ENCODE measurements at places on chromosomes 11 and 22.

DNA sequence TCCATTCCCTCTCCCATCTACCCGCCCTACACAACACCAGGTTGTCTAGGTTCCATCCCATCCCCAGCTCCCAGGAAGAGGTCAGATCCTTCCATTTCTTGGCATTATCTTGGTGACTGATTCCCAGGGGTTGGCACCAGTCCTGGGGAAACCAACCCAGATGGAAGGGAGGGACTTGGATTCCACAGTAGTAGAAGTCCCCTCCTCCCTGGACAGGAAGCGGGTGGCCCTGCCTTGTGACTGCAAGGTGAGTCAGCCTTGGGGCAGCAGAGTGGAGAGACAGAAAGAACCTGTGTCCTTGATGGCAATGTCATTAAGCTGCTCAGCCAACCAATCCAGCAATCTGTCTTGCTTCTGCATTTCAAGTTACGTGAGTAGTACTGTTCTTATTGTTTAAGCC lies 26.5 kb downstream of the SYT13 start:
- H3K27me3 ChIP-seq = peaks cover 2% of the 10 kb centered on the region
- peaks cover 4% of the 10 kb centered on the region for H3K4me1 ChIP-seq
- no peak overlapping the region for H3K4me3 ChIP-seq
- no peak for DNase-seq

DNA sequence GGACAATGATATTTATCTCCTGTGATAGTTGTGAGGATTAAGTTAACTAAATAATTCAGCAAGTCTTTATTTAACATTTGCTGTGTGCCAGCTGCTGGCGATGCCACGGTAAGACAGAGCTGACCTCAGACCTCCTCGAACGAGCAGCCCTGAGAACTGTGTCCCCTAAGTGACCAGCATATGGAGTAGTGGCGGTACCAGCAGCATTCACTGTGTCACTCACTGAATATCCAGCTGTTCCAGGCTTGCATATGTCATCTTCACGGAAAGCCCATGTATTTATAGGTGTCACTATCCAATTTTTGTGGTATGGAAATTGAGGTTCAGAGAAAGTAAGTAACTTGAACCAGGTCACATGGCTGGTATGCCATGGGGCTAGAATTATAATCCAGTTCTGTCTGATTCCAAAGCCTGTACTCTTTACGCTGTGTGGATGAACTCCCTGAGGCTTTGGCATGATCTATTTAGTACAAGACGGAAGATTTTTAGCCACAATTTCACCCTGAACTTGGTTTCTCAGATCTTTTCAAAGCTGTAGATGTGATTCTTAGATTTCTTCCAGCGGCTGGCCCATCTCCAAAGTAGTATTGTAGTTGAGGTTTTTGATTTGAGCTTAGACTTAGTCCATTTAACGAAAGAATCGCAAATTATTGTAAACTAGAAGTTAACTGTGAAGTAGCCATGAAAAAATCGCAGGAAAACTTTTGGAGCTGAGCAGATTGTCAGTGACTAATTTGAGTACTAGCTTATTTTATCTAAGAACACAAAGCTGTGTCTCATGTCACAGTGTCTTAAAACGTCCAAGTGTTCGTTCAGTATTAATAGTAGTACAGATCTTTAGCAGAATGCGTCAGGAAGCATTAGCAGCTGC lies 49.4 kb upstream of the MYO18B start:
- H3K4me3 ChIP-seq = no peak overlapping the region
- H3K27ac ChIP-seq = peak overlapping the region; percentile 84
- peaks cover 33% of the 10 kb centered on the region for H3K4me1 ChIP-seq
- H3K36me3 ChIP-seq = peaks cover 19% of the 10 kb centered on the region
- no peaks in the 10 kb centered on the region for H3K27me3 ChIP-seq

DNA sequence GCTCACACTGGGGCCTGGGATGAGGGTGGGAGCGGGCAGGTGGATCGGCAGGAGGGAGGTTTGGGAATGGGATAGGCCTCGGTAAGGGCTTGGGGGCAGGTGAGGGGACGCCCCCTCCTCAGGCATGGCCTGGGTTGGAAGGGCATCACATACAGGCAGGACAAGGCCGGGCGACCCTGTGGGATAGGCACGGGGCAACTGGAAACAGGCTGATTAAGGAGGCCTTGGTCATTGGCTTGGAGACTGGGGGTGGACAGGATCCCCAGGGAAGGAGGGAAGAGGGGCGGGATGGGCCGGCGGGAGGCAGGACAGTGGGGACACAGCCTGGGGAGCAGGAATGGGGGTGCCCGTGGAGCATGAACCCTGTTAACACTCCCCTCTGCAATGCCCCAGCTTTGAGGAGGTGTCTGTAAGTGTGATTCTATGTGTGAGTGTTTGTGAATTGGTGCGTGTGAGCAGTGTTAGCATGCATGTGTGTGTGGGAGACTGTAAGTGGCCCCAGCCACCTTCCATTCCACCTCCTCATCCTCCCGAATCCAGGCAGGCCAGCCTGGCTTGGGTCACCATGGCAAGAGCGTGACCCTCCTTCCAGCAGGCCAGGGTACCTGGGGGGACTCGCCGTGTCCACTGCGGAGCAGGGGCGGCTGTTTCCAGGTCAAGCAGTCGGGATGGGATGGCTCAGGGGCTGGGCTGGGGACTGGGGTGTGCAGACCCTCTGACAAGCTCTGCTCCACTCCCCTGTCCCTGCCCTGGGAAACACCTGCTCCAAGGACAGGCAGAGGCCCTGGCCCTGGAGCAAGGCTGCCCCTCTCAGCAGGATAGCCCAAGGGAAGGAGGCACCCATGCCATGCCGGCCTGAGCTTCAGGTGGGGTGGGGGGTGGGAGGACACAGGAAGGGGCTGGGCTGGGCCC lies 3.4 kb upstream of the PIM3 start:
- no peak overlapping the region for H3K4me3 ChIP-seq
- no peak for DNase-seq
- peaks cover 2% of the 10 kb centered on the region for H3K27me3 ChIP-seq

DNA sequence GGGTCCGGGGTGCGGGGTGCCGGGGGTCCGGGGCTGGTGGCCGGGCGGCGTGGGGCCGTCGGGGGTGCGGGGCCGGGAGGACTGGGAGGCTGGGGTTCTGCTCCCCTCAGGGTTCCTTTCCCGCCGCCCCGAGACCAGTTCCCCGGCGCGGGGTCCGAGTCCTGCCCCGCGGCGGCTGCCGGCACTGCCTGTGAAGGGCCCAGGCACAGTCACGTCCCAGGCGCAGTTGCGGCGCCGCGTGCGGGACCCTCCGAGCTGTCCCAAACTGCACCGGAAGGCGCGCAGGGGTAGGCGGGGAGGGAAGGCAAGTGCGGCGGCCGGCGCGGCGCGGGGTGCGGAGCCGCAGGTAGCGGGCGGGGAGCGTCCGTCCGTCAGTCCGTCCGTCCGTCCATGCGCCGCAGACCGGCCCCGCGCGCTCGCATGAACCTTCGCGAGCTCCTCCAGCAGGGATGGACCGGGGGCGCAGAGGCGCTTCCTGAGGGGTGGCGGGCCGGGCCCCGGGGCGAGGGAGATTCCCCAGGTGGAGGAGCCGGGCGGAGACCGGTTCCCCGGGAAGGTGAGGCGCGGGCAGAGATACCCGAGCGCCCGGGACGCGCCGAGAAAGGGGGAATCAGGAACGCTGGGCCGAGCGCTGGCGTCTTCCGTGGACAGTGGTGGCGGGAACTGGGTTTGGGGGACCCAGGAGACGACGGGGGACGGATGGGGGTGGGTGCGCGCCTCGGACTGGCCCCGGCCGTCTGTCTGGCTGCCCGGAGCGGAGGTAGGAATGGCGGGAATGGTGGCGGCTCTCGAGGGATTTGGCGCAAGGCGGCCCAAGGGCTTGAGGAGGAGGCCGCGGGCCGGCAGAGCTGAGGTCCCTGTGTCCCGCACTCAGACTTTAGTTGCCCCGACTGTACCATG lies 3.1 kb upstream of the ADORA2A start:
- H3K36me3 ChIP-seq = no peaks in the 10 kb centered on the region
- H3K27me3 ChIP-seq = peaks cover 33% of the 10 kb centered on the region
- H3K4me3 ChIP-seq = peak overlapping the region; percentile 50
- H3K4me1 ChIP-seq = peaks cover 53% of the 10 kb centered on the region
- DNase-seq = no peak
- no peak overlapping the region for H3K27ac ChIP-seq

DNA sequence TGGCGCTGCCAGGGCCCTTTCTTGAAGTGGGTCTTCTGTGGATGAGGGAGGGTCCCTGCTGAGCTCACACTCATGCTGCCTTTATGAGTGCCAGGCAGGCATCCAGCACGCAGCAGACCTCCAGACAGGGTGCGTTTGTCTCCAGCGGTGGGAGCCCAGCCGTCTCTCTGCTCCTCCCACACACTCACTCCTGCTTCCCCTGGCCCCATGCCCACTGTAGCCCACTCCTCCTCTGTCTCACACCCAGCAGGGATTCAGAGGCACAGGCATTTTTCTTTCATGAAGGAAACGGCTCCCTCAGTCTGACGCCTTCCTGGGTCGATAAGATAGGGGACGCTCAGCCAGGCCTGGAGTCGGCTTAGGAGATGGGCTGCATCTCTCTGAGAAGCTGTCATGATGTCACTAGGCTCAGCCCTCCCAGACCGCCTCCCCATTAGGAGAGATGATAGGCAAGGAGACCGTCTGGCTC lies 183.9 kb upstream of the NCAM1 start:
- no peak overlapping the region for H3K4me3 ChIP-seq
- DNase-seq = no peak
- peaks cover 7% of the 10 kb centered on the region for H3K4me1 ChIP-seq
- H3K27me3 ChIP-seq = peaks cover 15% of the 10 kb centered on the region

DNA sequence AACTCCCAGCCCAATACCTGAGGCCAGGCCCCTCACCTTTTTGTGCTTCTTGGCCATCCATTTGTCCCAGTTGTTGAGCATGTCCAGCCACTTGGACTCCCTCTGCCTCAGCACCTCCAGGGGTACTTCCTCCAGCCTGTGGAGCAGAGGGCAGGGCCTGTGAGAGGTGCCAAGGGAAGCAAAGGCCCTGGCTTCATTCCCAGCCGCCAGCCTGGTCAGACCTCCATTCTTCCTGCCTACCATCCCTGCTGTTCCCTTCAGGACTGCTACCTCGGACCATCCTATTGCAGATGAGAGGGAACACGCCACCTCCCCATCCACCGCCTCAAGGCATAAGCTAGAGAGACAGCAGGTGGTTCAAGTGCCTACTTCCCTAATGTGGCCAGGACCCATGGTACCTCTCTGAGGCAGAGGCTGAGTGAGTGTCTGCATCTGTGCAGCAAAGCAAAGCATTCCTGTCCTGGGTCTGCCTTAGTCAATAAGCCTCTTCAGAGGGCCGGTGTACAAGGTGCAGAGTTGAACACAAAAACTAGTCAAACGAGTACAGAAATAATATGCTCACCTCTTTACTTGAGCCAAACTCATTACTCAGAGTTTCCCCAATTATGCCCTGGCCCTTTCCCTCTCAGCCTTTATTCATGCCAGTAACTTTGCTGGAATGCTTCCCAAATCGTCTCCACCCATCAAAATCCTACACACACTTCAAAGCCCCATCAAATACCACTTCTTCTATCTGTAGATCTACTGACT lies 15.4 kb upstream of the CASTOR1 start:
- no peak for DNase-seq
- no peaks in the 10 kb centered on the region for H3K27me3 ChIP-seq
- H3K4me1 ChIP-seq = peaks cover 35% of the 10 kb centered on the region
- no peak overlapping the region for H3K27ac ChIP-seq
- H3K36me3 ChIP-seq = peaks cover 18% of the 10 kb centered on the region
